ENCODE measurements at places on chromosomes 5 and 9. TPM values are rescaled to one million over a fixed set of nuclear protein-coding genes. Genes with fewer than 3 reads are reported as not detected.

DNA sequence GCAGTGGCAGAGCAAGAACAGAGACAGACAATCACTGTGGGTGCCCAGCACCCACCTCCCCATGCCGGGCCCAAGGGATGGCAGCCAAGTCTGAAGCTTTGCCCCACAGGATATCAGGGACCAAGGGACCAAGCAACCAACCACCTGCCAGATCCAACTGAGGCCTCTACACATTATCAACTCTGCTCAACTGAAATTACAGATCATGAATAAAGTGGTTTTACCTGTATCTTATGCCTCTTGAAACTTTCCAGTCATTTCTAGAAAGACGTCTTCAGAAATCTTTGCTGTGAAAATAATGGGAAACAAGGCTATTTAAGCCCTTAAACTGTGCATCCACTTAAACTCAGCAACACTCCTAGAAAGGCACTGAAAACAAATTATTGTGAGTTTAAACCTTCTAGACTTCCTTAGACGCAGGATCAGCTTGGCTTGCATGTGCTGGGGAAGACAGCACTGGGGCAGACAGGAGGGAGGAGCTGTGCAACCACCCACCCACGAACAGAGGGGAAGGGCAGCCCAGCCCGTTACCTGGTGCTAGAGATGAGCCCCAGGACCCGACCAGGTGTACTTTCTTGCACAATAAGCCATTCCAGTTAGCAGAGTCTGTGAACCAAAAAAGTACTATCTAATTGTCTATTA lies 80.0 kb downstream of the SEMA4D start:
- no peak for DNase-seq

DNA sequence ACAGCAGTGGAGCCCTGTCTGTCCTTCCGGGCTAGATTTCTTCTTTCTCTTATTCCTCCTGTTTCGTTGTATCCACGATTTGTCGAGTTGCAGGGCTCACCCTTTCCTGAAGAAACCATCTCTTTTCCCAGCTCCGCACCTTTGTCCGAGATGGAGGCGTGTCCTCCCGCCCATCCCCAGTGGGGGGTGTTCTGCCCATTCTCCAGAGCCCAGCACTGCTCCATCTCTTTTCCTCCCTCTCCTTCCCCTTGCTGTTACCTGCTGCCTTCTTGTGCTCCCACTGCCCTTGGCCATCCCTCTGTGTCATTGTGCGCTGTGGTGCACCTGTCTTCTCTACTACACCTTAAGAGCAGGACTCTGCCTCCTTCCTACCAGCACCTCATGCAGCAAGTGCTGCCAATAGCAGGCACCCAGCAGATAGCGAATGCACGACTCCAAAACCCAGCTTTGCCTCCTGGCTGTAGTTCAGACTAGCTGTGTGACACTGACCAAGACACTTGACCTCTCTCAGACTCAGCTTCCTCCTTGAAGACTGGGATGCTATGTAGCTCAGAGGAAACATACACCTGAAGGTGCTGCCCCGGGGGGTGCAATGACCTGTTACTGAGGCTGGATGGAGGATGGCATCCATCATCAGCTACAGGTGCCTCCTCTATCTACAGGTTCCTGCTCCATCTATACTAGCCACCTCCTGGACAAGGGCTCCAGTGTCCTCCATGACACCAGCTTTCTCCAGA lies 8.9 kb downstream of the OR13J1 start:
- no peak for DNase-seq

Gene PRSS3
- total RNA-seq = not detected

GRCh38 chr5:102777099-102777498 lies 22.0 kb downstream of the PAM start:
- DNase-seq = no peak

Gene HTR1A
- total RNA-seq = 0.20 TPM

DNA sequence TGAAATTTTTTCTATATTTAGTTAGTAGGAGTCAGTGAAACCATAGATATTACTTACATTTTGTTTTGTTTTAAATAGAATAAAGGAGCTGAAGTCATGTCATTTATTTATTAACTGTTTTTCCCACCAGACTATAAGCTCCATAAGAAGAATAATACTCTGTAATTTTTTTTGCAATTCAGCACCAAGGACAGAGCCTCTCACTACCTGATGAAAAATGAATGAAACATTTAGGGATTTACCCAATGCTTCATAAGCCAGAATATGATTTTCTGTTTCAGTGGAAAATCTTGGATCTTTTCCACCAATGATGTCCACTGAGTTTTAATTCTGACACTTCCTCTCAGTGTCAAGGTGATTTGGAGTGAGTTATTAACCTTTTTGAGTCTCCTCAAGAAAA lies 624.9 kb upstream of the GRAMD2B start:
- DNase-seq = peak; percentile 65

DNA sequence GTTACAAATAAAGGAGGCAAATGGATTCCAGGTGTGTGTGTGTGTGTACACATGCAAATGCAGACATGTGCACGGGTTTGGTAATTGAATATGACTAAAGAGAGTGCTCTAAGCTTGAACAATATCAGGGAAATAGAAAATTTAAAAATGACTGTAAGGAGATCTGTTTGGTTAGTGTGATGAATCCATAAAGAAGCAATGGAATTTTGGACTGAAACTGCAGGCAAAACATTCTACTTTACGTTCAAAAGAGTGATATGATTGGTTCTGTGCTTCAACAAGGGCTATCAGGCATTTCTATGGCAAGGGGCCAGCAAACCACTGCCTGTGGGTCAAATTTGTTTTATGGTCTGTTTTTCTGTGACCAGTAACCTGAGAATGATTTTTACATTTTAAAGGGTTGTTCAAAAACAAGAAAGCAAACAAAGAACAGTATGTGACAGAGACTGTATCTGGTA lies 332.8 kb upstream of the KLF9 start:
- DNase-seq = no peak

DNA sequence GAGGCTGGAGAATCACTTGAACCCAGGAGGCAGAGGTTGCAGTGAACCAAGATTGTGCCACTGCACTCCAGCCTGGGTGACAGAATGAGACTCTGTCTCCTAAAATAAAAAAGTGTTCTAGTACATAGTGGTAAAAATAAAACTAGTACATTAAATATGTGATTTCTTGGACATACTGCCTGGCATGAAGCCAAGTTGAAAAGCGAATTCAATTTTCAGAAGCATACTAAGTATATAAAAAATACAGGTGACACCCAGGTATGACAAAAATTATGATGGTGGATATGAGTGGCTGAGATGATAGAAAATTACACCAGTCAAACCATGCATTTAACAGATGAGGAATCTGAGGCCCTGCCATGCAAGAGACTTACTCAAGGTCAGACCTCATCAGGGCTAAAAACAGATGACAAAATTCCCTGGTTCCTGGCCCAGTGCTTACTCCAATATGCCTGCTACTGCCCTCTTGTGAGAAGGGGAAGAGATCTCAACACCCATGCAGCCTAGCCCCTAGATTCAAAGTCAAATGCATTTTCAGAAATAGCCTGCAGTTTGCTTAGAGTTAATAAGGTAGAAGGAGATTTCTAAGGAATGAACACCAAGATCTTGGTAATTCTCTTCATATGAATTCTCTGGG lies 46.6 kb upstream of the GNPDA1 start:
- peak; percentile 19 for DNase-seq

Data from lung (tissue), 17 donors.